T-helper 1 cell (primary cell): ENCODE measurements at places on chromosomes 3 and 15.

GRCh38 chr3:53236112-53236841 lies 19.5 kb downstream of the TKT start:
- no peak for DNase-seq

DNA sequence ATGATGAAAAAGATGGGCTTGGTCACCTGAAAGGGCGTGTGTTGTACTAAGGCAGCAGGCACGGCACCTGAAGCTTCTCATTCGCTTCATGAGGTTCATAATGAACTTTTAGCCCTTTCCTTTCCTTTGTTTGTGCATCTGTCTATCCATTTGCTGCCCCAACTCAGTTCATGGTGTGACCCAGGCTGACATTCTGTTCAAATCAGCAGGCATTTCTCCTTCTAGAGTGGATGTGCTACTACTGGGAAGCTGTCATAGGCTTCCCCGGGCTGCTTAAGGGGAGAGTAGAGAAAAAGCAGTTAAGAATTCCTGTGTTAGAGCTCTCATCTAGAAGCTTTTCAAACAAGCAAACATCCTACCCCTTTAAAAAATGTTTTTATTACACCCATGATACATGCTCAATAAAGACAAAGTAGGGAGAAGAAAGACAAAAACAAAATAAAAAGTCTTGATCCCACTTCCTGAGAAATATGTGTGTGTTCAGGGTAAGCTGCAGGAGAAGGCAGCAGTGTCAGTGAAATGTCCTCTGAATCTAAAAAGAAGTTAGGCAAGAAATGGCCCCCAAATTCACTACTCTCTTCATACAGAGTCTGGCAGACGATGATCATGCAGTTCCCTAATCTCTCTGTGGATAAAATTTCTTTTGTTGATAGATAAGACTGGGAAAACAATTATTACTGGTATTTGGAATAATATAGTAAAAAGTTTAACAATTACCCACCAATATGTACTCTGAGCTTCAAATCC lies 136.9 kb upstream of the PFN2 start:
- no peak for DNase-seq

DNA sequence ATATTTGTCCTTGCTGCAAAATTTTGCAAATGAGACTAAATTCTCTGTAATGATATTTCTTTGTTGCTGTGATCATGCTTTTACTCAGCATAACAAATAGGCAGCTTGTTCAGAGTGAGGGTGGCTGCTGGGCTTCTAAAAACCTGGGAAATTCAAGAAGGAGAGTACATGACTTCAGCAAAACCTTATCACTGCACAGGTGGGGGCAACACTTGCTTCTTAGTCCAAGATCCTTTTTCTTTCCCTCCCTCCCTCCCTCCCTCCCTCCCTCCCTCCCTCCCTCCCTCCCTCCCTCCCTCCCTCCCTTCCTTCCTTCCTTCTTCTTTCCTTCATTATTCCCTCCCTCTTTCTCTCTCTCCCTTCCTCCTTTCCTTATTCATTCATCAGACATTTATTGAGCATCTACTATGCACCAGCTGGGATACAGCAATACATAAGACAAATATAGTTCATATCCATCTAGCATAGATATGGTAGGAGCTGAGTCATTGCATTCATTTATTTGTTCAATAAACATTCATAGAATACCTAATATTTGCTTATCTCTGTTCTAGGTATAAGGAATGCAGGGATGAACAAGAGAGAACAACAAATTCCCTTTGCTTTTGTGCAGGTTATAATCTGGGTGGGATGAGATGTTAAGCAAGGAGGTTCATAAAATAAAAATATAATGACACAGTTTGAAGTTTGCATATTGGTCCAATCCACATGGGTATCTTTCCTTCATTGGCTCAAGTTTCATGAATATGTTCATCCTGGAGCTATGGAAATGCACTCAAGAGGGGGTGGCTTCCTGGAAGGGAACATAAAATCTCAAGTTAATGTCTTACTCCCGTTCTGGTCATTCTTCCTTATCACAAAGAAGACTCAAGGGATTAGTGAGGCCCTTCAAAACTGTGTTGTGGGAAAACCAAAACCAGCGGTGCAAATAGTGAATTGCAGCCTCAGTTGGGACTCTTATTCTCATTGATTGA lies 210.7 kb downstream of the PDCD6IP start:
- DNase-seq: no peak

GRCh38 chr3:73432023-73432705 lies 192.6 kb downstream of the PDZRN3 start:
- no peak for DNase-seq

GRCh38 chr15:47473832-47474231 lies 243.5 kb upstream of the SEMA6D start:
- no peak for DNase-seq

GRCh38 chr3:36943601-36944000 lies 1.3 kb downstream of the TRANK1 start:
- DNase-seq: no peak

DNA sequence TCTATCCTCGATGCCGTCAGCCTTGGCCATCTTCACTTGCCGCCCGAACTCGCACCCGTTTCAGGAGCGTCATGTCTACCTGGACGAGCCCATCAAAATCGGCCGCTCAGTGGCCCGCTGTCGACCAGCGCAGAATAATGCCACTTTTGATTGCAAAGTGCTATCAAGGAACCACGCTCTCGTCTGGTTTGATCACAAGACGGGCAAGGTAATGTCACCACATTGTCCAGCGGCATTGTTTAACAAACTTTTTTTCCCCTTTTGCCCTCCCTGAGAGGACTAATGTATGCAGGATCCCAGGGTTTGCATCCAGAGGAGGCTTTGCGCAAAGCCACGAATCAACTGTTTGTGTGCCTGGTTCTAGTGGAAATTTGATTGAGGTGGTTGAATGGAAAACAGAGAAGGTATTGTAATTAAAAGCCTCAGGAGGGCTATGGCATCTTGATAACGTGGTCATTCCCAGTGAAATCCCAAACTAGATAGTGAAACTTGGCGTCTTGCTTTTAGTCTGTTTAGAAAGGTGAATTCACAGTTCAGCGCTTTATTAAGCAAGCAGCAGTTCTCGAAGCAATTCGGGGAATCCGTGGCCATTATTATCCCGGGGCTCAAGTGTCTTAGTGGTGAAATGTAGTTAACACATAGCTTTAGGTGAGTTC lies 1.7 kb downstream of the SLMAP start:
- DNase-seq: no peak
